ENCODE measurements at places on chromosomes 3 and 15.

DNA sequence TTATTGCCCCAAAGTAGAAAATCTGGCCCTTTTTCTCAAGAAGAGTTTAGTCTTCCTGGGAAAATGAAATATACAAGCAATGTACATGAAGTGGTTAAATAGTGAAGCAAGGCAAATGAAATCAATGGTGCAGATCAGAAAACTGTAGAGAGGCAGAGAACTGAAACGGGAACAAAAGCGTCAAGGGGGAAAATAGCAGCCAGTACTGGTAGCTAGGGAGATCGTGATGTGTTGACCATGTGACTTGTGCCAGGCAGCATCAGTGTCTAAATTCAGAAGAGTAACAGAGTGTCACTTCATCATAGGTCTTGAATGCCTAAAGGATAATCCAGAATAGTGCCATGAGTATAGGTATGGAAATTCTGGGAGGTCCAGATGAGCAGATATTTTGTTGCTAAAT is 163.1 kb downstream of the CHL1 start:
- DNase-seq, result no peak

GRCh38 chr3:104291878-104292277 is 1074.8 kb upstream of the ALCAM start:
- DNase-seq, result no peak

DNA sequence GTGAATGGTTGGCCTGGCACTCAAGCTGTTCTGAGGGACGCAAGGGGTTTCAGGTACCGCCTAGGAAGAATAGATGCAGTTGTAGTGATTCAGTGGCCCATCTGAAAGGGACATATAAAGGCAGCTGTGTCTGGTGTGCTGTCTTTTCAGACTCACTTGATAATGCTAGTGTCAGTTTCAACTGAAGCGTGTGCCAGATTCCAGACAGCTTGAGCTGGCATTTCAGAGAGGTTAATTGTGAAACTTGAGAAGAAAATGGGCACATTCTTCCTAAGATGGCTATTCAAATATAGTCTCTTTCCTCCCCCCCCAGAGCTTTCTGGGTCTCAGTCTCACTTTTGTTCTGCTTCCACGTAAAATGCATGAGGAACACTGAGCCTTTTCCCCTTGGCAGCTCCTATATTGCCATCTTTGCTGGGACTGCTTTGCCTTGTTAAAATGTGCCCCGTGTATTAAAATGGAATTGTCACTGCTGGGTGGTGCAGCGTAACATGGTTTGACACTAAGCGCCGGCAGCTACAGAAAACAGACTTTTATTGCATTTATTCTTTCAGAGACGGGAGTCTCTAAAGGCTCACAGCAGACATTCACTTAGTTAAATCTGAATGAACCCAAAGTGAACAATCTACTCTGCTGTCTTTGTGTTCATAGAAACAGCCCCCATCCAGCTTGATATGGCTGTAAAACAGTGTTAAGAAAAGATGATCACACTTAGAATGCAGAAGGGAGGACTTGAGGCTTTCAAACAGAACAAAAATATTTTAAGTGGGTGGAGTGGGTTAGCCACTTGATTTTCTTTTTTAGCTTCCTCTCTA is 478.7 kb downstream of the RBMS3 start:
- no peak for DNase-seq

- no peak for DNase-seq
Observed at GRCh38 chr3:183144363-183144762, 18.2 kb downstream of the LAMP3 start.

DNA sequence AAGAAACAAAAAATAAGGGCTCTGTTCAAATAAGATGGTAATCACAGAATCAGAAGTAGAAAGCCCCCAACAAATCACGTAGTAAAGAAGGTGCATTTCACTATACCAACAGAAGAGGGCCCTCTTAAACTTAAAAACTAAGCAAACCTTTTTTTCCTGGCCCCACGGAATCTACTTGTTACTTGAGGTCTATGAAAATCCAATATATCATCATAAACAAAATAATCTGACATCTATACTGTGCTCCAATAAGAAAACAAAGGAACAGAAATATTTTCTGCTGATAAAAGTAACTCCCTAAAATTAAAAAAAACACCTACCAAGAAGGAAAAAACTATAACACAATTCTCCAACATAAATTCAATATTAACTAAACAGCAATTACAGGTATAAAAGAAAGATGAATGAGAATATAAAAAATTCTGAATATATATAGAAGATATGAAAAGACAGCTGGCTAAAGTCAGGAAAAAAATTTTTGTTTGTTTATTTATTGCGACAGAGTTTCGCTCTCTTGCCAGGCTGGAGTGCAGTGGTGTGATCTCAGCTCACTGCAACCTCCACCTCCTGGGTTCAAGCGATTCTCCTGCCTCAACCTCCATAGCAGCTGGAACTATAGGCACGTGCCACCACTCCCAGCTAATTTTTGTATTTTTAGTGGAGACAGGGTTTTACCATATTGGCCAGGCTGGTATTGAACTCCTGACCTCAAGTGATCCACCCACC is 81.8 kb downstream of the CLASP2 start:
- DNase-seq, result no peak

All from anterior cingulate cortex (tissue), 58 donors.